ENCODE measurements at places on chromosomes 1 and 21.
A peak's percentile ranks its signal among the peaks of the same experiment; 100 is the strongest.

- no peak for DNase-seq
Observed at GRCh38 chr1:1052003-1052840, 21.9 kb downstream of the RNF223 start.

- no peak for DNase-seq
Observed at GRCh38 chr21:17460094-17460493, 52.7 kb upstream of the CXADR start.

GRCh38 chr1:199687321-199687720 is 340.2 kb upstream of the NR5A2 start:
- peak; percentile 55 for DNase-seq

GRCh38 chr1:216005916-216006315 is 417.3 kb downstream of the USH2A start:
- DNase-seq = no peak

DNA sequence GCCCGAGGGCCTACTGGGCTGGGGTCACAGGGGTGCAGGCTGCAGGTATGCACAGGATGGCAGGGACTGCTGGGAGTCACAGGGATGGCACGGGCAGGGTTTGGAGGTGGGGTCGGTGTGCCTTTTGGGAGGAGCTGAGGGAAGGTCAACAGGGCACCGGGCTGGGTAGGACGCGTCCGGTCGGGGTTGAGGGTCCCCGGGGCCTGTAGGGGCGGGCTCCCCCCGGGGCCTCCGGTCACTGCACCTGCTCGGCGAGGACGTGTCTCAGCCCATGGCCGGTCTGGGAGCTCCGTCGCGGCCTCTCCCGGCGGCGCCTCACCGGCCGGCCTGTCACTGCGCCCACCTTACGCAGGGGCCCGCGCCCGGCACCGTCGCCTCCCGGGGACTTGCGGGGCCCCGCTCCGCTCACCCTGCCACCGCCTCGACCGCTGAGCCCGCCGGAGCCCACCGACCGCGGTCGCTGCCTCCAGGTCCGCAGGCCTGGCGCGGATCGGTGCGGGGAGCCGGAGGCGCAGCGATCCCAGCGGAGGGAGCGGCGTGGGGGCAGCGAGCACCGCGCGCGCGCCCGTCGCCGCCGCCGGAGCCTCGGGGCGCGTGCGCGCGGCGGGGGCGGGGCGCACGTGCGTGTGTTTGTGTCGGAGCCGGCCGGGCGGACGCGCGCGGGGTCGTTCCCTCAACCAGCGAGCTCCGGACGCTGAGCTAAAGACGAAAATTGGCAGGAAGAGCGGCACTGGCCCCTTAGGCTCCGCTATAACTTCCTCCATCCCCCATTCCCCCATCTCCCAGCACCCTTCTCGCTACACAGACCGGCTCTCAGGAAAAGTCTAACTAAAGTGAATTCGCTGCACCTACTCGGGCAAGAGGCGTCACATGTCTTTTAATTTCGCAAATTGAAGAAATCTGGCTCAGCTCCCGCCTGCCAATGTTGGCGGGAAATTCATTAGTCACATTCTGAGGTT is at the start of gene AMIGO1:
AMIGO1 (minus strand) TSS at position 552 of the 959 bp plus-strand sequence. CDS start 815 bp downstream, outside the sequence.
- no peak for DNase-seq

DNA sequence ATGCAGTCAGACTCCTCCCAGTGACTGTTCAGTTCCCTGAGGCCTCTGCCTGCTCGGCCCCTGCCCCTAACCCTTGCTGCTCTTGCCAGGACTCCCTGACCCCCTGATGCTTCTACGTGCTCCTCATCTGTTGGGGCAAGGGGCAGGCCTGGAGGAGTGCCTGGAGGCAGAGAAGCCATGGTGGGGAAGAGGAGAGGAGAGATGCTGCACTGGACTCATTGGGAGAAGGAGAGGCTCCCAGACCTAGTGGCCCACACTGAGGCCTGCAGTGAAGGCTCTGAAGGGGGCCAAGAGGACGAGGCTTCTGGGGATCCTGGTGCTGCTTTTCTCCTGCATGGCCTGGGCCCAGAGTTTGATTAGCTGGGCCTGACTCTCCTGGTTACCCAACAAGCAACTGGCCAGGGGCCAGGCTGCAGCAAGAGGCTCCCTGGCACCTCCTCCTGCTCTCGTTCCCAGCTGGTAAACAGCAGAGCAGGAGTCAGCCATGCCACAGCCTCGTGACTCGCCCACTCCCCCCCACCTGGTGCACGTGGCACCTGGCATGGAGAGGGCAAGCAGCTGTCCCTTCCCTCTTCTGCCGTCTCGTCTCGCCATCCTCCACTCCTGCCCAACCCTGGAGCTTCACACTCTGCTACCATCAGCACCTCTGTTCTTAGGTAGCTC is 847 bp upstream of the RORC start:
- DNase-seq = no peak

- DNase-seq = no peak
Observed at GRCh38 chr1:46422261-46422871, 28.2 kb downstream of the FAAH start.

GRCh38 chr1:205907794-205908193 is 35.5 kb downstream of the SLC26A9 start:
- peak; percentile 38 for DNase-seq

DNA sequence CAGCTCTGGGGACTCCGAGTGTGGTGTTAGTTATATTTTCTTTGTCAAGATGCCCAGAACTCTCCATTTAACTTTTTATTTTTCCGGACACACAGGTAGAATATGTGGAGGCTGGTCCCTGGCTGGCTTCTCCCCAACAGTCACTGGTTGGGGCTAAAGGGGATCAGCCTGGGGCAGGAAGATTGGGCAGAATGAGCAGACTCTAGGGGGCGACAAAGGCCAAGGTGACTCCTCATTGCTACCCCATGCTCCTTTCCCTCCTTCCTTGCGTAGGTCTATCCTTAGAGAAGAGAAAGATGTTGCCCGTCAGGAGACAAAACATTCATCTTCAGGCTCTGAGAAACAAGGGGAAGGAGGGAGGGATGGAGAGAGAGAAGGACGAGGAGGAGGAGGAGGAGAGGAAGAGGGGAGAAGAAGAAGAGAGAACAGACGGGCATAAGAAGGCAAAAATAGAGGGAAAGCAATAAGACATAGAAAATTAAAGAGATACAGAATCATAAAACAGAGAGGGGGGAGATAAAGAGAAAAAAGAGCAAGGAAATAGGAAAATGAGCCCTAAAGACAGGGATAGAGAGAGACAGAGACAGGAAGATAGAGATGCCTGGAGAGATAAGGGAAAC is 89.9 kb downstream of the FOXD2 start:
- no peak for DNase-seq

GRCh38 chr1:201481761-201482493 is 12.9 kb upstream of the PHLDA3 start:
- peak; percentile 75 for DNase-seq

GRCh38 chr1:152757747-152758146 is at the start of gene KPRP:
TSS of gene KPRP (plus strand) at chr1:152758025. CDS start at chr1:152759589, 1,564 bp downstream.
- DNase-seq = no peak

DNA sequence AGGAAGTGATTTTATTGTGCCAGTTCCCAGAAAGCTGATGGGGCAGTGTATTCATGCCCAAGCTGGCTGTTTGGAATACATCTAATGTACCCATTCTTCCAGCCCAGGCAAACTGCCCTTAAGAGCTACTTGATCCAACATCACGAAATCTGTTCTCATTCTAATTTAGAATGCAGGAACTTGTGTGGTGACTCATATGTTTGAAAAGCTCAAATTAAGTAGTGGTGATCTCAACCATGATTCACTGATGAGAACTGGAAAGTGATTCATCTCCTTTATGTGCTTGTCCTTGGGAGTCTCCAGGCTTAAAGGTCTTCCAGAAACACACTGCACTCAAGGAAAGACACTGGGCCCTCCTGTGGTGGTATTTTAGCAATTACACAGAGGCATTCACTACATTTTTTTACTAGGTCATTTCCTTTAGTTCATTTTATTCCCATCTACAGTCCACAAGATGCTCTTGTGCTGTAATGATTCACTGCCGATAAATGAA is 65.4 kb downstream of the RPE65 start:
- DNase-seq = peak; percentile 99

GRCh38 chr1:61605607-61606321 is 119.2 kb downstream of the TM2D1 start:
- DNase-seq = peak; percentile 44

DNA sequence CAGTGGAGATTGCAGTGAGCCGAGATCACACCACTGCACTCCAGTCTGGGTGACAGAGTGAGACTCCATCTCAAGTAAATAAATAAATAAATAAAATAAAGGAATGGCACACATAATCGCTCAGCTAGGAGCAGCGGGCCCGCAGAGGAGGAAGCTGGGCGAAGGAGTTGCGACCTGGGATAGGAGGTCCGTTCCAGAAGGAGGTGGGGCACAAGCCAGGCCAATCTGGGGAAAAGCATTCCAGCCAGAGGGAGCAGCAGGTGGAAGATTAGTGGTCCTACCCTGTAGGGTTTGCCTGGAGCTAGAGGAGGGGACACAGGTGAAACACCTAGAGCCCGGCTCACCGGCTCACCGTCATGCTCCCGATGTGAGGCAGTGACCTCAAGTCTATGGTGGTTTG is 40.3 kb upstream of the CASZ1 start:
- no peak for DNase-seq

DNA sequence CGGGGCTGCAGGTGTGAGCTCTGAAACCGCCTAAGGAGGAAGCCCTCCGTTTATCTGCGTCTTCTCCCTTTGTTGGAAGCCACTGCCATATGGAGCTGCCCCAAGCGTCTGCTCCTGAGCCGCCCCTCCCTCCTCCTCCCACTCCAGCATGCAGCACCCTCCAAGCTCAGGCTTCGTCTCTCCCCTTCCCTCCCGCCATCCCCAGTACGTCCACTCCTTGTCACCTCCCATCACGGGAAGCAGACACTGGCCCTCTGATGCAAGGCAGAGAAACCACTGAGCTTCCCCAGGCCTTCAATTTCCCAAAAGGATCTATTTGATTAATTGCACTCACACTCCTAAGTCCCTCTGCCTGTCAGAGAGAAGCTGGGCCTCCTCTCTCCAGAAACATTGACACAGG is 52.5 kb downstream of the NFASC start:
- DNase-seq = no peak

DNA sequence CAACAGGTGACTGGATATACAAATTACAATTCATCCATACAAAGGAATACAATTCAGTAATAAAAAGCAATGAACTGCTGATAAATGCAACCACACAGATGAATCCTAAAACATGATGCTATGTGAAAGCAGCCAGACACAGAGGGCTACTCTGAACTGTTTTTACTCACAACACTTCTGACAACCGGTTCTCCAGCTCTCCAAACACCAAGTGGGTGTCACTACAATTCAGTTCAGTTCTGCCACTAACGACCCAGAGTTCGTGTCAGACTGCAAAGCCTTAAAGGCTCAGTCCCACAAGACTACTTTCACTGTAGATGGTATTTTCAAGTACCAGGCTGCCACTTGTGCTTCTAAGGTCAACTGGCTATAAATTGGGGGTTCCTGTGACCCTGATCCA is 119.4 kb downstream of the SLC16A1 start:
- DNase-seq = no peak

GRCh38 chr1:41021526-41022308 is at the start of gene SLFNL1:
TSS of gene SLFNL1 (minus strand) at chr1:41021725. CDS start at chr1:41020660, 1,065 bp downstream.
- DNase-seq = no peak

- DNase-seq = no peak
Observed at GRCh38 chr1:92211166-92211565, 6.5 kb upstream of the C1orf146 start.

DNA sequence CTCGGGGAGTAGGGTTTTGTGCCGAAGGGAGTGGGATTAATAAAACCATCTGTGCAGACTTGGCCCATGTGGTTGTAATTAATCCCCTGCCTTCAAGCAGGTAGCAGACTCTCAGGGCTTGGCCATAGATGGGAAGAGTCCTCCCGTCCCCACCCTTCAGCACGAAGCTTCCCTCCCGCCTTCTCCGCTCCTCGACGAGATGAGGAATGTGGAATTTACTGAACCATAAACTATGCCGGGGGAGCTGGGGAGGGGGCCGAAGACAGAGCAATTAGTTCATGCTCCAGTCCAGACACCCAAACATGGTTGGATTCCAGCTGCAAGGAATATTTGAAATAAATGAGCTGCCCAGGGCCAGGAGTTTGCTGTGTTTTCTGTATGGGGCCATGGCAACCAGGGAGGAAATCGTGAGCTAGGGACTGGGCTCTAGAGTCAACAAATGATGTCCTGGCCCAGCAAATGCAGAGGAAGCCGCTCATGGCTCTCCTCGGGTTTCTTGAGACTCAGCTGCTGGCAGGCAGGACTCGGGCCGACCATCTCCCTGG is 78.8 kb downstream of the SPSB1 start:
- DNase-seq = no peak

GRCh38 chr1:59139396-59139795 is 157.5 kb upstream of the FGGY start:
- no peak for DNase-seq

DNA sequence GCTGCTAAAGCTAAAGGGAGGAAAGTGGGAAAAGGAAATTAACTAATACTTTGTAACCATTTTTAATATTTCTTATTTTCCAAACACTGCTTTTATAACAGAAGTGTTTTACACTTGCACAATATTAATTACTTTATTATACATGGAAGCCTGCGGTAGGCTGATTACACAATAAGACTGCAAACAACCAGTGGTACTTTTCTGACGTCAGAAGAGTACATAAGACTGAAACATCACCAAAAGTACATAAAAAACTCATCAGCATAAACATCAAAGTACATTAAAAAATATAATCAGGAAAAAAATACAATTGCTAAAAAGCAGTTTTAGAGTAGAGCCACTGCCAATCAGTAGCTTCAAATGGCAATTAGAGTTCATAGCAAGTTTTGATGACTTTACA is 4.6 kb downstream of the ZNF281 start:
- no peak for DNase-seq

DNA sequence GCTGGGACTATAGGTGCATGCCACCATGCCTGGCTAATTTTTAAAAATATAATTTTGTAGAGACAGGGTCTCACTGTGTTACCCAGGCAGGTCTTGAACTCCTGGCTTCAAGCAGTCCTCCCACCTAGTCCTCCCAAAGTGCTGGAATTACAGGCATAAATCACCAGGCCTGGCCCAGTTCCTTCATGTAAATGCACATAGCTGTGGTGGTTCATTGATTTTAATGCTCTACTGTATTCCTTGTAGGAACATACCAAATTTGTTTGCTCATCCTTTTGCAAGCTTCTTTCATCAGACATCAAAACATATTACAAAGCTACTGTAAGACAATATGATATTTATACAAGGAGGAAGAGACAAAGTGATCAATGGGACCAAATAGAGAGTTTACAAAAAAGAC is 237.5 kb upstream of the ESRRG start:
- no peak for DNase-seq

- DNase-seq = no peak
Observed at GRCh38 chr1:37478451-37478881, 4.1 kb downstream of the ZC3H12A start.

DNA sequence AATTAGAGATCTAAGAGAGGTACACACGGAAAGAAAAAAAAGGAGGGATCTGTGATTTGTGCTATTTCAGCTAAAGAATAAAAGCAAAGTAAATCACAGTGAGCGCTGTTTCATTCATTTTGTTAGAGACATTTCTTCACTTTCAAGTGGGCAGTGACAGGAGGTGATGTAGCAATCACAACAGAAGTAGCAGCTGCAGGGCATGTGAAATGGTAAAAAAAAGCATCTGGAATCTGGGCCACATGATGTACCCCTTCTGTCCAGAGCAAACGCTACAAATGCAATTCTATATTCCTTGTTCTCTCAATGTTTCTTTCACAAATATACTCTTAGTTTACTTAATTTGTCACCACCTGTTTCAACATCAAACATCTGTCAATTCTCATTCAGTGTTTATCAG is 786.5 kb downstream of the LRRIQ3 start:
- no peak for DNase-seq

All from kidney capillary endothelial cell (primary cell).